Esophagus squamous epithelium (tissue), 5 donors: ENCODE measurements at places on chromosomes 12 and 14. TPM values are rescaled to one million over a fixed set of nuclear protein-coding genes. Genes with fewer than 3 reads are reported as not detected.
A peak's percentile ranks its signal among the peaks of the same experiment; 100 is the strongest.

DNA sequence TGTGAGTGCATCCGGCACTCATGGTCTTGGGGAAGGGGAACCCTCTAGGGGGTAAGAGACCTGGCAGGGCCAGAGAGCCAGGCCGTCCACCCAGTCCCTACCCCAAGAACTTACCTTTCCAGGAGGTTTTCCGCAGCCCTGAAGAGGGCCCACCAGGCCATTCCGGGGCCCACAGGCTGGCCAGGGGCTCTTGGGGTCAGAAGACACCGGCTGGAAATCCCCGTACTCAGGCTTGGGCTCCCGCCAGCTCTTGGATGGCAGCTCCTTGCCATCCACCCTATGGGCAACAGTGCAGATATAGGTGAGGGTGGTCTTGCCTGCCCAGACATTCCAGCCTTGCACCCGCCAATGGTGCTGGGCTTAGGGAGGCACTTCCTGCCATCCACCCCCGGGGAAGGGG lies 34.6 kb downstream of the NCKAP5L start:
- no peak for DNase-seq
- no peaks in the 10 kb centered on the region for H3K27me3 ChIP-seq
- H3K36me3 ChIP-seq = peaks cover 18% of the 10 kb centered on the region
- no peak overlapping the region for H3K27ac ChIP-seq

- peaks cover 12% of the 10 kb centered on the region for H3K4me1 ChIP-seq
- DNase-seq = no peak
- H3K36me3 ChIP-seq = no peaks in the 10 kb centered on the region
- peak overlapping the region; percentile 46 for H3K4me3 ChIP-seq
- no peak overlapping the region for H3K27ac ChIP-seq
- H3K27me3 ChIP-seq = peaks cover 64% of the 10 kb centered on the region
Measured at GRCh38 chr14:70254476-70254961, 65.8 kb upstream of the SLC8A3 start.

The PPM1H gene
- total RNA-seq = not detected

The ERP27 gene
- total RNA-seq = 0.57 TPM

The IL31 gene
- total RNA-seq = not detected
